Osteocyte (in vitro differentiated cells): ENCODE measurements at places on chromosomes 1 and 21. TPM values are rescaled to one million over a fixed set of nuclear protein-coding genes. Genes with fewer than 3 reads are reported as not detected.

TMEM183A gene
- total RNA-seq = 59.6 and 65.9 TPM in 2 replicates

PADI2 gene
- 111 TPM in 2 replicates for total RNA-seq

RGS5 gene
- 155 and 187 TPM in 2 replicates for total RNA-seq

CELA2A gene
- total RNA-seq = not detected in 2 replicates

RIPK4 gene
- total RNA-seq = 2.4 and 2.7 TPM in 2 replicates
